Islet precursor cell (in vitro differentiated cells): ENCODE measurements at places on chromosomes 7 and 10.

DNA sequence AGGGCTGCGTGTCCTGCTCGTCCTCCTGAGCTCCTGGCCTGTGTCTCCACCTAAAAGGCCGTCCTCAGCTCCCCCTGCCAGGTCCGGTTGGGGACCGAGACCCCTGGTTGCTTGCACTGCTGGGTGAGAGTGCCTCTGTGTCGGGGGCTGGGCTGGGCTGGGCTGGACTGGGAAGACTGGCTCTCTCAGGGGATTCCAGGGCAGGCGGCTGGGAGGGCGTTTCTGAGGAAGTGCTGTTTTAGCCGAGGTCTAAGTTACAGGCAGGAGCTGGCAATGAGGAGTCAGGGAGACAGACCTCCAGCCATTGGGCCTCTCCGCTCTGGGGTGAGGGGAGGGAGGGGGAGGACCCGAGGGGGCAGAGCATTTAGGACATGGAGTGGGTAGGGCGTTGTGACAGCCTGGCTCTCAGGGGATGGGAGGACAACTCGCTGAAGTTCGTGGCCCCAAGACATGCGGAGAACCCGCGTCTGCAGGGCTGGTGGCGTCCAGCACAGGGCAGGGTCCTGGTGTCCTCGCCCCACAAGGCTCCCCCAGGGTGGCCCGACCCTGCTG, 20.9 kb downstream of the FOXK1 start:
- peak; percentile 87 for DNase-seq

GRCh38 chr7:12737373-12737772, 49.9 kb downstream of the ARL4A start:
- DNase-seq, result no peak

DNA sequence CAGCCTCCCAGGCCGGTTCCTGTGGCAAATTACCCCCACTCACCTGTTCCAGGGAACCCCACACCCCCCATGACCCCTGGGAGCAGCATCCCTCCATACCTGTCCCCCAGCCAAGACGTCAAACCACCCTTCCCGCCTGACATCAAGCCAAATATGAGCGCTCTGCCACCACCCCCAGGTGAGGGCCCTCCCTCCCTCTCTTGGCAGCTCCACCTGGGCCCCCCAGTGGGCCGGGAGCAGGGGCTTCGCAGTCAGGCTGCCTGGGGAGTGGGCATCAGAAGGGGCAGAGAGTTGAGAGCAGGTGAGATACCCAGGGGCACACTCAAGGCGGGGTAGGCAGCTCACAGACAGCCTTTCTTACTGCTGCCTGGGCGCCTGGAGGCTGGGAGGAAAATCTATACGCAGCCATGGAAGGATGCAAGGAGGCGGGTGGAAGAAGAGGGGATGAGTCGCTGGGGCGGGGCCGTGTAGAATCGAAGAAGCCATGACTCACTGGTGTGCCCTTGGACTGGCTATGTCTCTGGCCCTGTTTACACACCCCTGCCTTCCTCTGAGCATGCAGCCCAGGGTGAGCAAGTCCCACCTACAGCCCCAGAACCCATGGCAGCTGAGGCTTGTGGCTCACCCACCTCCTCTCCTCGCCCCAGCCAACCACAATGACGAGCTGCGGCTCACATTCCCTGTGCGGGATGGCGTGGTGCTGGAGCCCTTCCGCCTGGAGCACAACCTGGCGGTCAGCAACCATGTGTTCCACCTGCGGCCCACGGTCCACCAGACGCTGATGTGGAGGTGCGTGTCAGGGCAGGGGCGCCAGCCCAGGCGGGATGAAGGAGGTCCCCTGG, 48.6 kb upstream of the PPIF start:
- DNase-seq, result peak; percentile 97

DNA sequence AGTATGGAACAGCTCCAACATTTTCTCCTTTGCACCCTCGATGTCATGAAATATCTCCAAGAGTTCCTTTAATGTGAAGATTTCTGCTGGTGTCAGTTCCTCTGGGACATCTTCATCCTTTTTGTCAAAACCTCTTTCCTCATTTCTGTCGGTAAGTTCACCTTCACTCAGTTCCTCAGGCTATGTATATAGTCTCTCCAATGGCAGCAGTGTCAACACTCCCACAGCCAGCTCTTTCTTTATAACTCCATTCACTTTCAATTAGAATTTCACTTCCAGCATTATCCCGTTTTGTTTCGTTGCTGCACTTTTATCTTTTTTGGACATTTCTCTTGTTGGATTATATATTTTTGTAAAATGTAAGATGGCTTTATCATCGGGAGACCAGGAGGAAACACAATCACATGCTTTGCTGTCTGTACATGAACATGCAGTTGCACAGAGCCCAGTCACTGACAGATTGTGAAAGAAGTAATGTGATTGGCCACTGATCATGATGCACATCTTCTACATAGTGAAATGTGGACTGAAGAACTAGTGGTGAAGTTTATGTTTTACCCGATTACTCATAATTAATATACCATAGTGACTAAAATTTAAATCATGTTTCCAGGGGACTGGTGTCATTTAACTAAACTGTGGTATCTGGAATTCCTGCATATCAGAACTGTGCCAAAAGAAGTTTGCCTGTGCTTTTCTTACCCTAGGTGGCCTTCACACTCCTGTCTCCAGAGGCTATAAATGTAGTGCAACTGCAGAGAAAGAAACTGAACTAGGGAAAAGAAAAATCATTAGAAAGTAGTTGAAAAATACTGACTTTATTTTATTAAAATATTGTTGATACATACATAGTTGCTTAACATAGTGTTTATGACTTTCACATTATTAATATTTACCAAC, 289.6 kb downstream of the PPP1R3A start:
- DNase-seq, result no peak

DNA sequence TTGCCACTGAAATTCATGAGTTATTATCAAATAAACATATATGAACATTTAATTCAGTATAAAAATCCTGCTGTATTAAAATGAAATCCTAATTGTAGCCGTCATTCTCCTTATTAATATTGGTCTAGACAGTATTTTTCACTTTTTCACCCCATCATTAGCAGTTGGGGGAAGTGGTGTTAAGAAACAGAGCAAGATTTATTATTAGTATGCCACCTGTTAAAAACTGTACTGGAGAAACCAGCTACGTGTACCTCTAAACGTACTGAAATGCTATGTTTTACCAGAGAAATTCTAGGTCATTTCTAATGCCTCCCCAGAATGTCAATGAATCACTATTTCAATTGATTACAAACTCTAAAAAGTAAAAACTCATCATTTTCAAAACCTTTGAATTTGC, 9.8 kb upstream of the ZNRF2 start:
- DNase-seq, result no peak

- DNase-seq, result peak; percentile 96
Measured at GRCh38 chr10:84424731-84425167, 96.4 kb downstream of the CCSER2 start.

- DNase-seq, result no peak
Measured at GRCh38 chr7:148276314-148277041, 314.1 kb upstream of the C7orf33 start.

- no peak for DNase-seq
Measured at GRCh38 chr7:25075459-25075858, 49.6 kb downstream of the CYCS start.

- peak; percentile 96 for DNase-seq
Measured at GRCh38 chr10:44864637-44865288, 46.4 kb upstream of the TMEM72 start.

- DNase-seq, result peak; percentile 78
Measured at GRCh38 chr10:44102726-44103255, 282.1 kb downstream of the CXCL12 start.

DNA sequence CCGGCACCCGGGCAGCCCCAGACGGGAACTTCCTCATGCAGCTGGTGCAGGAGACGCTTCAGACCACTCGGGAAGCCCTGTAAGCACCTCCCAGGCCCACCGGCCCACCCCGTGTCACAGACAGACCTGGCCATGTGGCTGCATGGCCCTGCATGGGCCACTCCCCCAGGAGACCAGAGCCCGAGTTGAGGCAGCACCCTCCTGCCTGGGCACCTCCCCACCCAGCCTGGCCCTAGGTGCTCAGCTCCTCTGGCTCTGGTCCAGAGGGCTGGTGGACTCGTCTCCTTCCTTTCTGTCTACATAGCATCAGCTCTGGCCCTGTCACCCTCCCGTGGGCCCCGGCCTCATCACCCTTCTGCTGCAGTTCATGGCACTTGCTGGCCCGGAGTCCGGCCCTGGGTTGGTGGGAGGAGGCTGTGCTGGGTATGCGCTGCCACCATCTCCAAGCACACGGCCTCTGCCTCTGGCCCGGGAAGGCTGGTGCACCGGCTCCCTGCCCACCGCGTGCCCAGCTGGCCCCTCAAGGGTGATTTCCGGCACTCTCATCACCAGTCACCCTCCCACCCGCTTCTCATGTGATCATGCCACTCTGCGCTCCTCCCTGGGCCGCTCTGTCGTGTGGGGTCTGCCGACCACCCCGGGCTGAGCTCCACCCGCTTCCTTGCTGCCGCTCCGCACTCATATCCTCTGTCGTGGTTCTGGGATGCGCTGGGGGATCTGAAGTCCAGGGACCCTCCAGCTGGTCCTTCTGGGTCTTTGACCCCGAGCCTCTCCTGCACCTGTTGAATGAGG, 53.1 kb upstream of the DPYSL4 start:
- DNase-seq, result no peak

- DNase-seq, result no peak
Measured at GRCh38 chr7:36484265-36484664, 94.6 kb downstream of the ANLN start.

DNA sequence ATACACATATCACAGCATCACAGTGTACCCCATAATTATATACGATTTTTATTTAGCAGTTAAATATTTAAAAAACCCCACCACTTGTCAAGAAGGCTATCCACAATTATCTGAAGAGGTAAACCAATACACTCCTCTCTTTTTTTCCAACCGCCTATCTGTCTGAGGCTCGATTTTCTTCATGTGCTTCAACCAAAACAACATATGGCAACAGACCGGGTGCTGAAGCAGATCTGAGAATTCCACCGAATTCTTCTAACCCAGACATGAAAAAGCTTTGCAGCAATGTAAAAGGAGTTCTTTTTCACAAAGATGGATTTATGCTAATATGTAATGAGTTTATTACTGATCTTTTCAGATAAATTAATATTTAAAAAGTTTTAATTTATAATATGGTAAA, 132.4 kb upstream of the RHEB start:
- no peak for DNase-seq

DNA sequence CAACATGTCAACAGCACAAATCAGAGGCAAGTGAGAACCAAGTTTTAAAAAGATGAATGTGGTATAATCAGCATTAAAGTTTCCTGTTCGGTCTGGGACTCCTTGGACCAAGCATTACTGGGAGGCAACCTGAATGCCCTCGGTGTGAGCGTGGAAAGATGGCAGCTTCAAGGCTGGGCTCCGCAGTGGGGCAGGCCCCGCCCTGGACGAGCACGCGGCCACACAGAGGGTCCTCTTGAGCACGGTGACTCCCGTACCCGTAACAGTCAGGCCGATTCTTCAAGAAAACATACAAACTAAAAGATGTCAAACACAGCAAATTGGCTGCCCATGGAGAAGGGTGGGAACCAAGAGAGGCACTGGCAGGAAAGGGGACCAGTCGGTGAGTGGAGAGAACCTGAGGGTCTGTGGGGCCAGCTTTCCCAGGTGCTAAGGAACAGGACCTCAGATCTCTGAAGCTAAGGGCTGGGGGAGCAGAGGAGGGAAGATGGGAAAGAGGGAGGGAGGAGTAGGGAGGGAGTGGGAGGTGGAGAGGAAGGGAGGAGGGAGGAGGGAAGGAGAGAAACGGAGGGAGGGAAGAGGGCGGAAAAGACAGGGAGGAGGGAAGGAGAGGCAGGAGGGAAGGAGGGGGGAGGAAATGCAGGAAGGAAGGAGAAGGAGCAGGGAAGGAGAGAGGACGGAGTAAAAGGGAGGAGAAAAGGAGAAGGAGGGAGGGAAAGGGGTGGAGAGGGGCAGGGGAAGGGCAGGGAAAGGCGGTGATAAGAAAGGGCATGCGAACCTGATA, 71.2 kb upstream of the FAM20C start:
- DNase-seq, result no peak

DNA sequence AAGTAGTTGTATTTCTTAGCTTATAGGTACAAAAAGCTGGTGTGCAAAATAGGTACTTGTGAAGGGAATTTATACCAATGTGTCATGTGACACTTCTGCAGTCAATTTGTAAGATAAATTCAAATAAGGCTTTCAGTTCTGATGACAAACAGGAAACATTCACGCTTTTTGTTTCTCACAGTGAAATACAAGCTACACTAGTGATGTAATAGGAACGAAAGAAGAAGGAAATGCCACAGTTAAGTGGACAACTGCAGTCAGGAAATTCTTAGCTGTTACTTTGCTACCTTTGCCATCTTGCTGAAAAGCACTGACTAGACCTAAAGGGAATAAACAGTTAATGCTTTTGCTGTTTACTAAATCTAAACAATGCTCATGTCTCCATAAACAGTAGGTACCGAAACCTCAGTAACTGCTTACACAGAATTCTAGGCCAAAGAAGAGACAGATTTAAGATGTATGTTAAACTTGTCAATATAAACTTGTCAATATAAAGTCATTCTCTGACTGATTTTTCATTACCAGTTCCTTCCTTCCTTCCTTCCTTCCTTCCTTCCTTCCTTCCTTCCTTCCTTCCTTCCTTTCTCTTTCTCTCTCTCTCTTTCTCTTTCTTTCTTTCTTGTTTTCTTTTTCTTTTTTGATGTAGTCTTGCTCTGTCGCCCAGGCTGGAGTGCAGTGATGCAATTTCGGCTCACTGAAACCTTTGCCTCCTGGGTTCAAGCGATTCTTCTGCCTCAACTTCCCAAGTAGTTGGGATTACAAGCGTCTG, 10.1 kb downstream of the OTUD1 start:
- no peak for DNase-seq

DNA sequence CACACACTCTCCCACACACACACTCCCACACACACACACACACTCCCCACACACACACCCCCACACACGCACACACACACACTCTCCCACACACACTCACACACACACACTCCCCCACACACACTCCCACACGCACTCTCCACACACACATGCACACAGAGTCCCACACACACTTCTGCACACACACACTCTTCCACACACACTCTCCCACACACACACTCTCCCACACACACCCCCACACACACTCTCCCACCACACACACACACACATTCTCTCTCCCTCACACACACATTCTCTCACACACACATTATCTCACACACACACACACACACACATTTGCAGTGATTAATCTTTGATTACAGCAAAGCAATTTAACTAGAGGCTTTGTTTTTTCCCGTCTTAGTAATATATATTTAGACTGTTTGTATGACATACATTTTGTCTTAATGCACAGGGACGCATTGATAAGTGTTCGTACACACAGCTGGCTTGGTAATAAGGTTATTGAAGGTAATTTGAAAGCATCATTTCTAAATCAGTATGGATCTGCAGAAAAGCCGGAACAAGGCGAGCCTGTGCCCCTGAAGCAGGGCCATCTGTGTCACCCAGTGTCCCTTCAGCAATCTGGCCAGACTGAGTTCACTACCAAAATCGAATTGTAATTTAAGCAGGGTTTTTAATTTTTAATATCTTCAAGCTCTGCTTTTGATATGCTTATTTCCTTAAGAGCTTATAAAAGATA, 69.9 kb upstream of the SH2B2 start:
- DNase-seq, result no peak
